Stimulated activated CD8-positive, alpha-beta memory T cell treated with anti-CD3 and anti-CD28 coated beads, Interleukin-4, amount 100 ng/mL, for 48 hours (primary cell): ENCODE measurements at places on chromosomes 5 and 9.

GRCh38 chr9:14096258-14096922 is 217.6 kb downstream of the NFIB start:
- no peak for DNase-seq

GRCh38 chr5:55982957-55983381 is 11.8 kb downstream of the IL6ST start:
- no peak for DNase-seq

GRCh38 chr5:173903396-173904140 is 15.4 kb downstream of the CPEB4 start:
- DNase-seq: no peak

DNA sequence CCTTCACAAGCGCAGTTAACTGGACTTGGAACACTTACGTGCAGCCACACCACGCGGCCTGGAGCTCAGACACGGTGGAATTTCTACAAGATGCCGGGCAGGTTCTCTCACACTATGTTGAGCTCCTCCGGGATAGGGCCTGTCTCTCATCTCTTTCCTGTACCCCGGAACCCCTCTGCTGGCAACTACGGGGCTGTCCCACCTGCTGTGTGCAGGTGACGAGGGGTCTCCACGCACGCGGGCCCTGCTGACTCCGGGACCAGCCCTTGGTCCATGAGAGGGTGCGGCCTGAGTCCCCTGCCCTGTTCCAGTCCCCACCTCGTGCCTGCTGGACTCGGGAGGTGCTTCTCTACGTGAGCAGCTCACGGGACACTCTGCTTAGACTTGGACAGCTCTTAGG is 40.1 kb downstream of the SLC6A3 start:
- no peak for DNase-seq

DNA sequence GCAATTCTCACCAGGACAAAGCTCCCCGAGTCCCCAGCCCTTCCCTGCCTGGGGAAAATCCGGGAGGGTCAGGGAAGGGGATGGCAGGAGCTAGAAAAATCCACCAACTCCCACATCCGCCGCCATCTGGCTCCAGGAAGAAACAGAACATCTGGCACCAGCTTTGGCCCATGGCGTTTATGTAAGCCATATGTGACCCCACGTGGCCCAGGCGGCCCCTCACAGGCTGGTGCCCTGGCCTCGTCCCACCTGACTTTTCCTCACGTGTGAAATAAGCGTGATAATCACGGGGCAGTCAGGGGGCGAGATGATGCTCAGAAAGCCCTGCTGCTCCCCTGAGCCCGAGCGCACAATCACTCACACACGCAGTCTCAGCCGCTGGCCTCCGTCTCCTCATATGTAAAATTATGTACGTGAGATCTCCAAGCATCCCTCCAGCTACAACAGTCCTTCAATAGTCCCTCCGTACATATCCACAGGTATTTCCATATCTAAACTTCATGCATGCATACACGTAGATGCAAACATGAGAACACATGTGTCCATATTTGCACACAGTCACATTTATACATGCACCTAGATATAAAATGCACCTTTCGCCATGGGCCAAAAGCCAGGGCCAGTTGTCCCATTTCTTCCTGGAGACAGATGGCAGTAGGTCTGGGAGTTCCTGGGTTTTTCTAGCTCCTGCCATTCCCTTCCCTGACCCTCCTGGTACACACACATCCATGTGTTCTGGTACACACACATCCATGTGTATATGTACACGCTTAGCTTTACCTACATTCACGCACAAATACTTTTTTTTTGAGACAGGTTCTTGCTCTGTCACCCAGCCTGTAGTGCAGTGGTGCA is 28.9 kb downstream of the PLPP7 start:
- no peak for DNase-seq

- DNase-seq: no peak
Observed at GRCh38 chr5:59152701-59153245, 569.9 kb downstream of the RAB3C start.

DNA sequence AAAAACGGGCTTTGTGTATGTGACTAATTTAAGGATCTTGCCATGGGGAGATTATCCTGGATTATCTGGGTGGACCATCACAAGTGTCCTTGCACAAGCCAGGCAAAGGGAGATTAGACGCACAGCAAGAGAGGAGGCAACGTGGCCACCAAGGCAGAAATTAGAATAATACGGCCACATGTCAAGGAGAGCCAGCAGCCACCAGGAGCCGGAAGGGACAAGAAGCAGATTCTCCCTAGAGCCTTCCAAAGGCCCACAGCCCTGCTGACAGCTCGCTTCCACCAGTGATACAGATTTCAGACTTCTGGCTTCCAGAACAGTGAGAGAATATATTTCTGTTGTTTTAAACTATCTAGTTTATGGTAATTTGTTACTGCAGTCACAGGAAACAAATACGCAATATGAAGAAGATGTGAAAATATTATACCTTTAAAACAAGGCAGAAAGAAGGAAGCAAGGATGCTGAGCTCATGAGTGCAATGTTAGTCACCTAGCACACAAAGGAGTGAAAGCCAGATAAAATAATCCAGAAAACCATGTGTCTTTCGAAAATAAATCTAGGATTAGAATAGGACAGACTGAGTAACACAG is 28.7 kb upstream of the F2RL1 start:
- no peak for DNase-seq

DNA sequence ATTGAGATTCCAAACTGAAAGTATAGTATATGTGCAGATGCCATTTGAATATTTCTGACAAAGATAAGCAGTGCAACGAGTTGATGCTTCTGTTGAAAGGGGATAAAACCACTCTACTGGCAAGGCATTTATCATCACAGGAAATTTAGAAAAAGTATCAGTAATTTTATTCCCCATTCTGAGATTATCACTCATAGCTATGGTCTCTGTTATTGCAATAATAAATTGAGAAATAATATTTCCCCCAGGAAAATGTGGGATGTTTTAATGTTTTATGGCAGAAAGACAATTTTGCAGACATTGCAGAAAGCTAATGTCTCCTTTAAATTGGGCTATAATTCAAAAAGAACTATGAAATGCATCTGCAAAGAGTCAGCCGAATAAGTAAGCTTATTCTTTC is 1612.7 kb upstream of the ACO1 start:
- DNase-seq: no peak

DNA sequence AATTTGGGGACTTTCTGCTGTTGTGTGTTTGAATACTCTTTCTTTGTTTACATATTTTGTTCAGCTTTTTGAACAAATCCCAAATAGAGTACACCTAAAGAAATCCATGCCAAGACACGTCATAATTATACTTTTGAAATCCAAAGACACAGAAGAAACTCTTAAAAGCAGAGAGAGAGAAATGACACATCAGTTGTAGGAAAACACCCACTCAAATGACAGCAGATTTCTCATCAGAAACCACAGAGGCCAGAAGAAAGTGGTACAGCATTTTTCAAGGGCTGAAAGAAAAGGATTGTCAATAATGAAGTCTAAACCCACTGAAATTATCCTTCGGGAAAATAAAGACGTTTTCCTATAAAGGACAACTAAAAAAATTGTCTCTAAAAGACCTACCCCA is 378.6 kb downstream of the GADD45G start:
- no peak for DNase-seq

DNA sequence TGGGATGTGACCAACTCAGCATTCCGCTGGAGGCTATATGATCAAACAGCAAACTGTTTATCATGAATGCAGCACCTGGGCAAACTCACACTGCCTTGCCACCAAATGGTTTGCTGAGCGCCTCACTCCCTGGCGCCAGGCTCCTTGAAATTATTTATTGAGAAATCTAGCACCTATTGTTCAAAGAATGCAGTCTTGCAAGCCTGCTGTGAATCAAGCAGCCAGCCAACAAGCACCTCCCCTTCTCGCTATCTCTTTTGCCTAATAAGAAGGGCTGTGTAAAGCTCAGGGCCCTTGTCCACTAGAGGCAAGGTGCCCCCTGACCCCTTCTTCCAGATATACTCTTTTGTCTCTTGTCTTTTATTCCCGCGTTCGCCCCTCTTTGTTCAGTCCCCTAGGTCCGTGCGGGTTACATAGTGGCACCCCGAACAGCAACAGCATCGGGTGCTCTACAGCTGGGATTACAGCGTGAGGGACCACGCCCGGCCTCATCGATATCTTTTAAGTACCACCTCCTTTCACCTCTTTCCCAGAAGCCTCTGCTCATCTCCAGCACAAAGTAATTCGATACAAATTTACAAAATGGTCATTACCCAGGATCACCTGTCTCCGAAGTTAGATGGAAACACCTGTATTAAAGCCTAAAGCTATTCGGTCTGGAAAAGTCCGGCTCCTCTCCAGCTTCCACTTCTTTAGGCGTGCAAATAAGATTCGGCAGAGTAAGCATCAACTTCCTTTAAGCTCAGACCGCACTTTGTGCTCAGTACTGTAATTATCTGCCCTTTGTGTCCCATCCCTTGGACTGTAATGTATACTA is 896 bp downstream of the RIGI start:
- peak; percentile 41 for DNase-seq

GRCh38 chr9:18568973-18569372 is 95.0 kb downstream of the ADAMTSL1 start:
- no peak for DNase-seq

GRCh38 chr9:76562511-76562911 is 103.5 kb downstream of the GCNT1 start:
- no peak for DNase-seq

DNA sequence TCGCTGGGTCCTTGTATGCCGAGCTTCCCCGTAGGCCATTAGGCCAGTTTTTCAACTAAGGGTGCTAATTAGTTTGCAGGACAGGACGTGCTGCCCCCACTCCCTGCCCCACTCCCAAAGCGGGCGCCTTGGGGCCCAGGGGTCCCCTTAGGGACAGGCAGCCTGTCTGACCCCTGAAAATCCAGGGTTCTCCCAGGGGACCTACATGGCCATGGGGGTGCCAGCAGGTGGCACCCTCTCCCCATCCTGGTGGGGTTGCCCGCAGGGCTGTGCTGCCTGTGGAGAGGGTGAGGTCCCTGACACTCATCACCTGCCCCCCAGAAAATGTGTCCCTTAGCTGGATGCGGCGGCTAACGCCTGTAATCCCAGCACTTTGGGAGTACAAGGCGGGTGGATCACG is 8.5 kb upstream of the CCDC187 start:
- peak; percentile 62 for DNase-seq

- DNase-seq: no peak
Observed at GRCh38 chr9:112380825-112381221, 915 bp downstream of the HSDL2 start.

DNA sequence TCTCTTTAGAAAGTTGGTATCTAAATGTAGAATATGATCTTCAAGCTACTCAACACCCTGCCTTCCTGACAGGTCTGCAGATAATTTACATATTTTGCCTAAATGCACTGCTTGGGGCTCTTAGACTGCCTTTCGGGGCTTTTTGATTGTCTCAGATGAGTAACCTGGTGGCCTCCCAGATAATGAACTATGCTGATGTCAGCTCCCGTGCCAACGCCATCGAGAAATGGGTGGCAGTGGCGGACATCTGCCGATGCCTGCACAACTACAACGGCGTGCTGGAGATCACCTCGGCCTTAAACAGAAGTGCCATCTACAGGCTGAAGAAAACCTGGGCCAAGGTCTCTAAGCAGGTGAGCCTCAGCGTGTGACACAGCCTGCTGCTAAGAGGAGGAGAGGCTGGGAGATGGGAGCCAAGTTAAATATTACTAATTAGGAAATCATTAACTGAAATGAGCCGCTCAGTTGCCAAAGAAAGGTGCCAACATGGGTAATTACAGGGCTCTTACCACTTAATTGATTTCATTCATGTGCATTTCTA is 20.8 kb upstream of the CKMT2 start:
- DNase-seq: no peak

- DNase-seq: no peak
Observed at GRCh38 chr5:40405230-40405629, 274.5 kb upstream of the PTGER4 start.

- no peak for DNase-seq
Observed at GRCh38 chr5:72607381-72607780, 100.2 kb upstream of the ZNF366 start.

- no peak for DNase-seq
Observed at GRCh38 chr5:78887384-78888118, 97.6 kb downstream of the ARSB start.

- no peak for DNase-seq
Observed at GRCh38 chr5:148840531-148840930, 14.1 kb downstream of the ADRB2 start.

DNA sequence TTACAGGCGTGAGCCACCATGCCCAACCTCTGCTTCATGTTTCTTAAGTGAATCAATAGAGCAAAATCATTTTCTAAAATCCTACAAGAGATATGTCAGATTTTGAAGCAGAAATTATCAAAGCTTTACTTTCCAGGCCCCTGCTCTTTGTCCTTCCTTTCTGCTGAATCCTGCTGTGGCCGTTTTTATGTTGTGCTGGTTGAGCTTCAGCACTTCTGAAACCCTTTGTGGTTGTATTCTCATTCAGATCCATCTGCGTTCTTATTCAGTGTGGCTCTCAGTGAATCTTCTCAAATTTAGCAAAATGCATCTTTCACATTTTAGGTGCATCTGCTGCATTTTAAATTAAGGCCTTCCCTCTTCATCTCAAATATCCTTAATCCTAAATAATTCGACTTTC is 26.0 kb downstream of the JMY start:
- no peak for DNase-seq

DNA sequence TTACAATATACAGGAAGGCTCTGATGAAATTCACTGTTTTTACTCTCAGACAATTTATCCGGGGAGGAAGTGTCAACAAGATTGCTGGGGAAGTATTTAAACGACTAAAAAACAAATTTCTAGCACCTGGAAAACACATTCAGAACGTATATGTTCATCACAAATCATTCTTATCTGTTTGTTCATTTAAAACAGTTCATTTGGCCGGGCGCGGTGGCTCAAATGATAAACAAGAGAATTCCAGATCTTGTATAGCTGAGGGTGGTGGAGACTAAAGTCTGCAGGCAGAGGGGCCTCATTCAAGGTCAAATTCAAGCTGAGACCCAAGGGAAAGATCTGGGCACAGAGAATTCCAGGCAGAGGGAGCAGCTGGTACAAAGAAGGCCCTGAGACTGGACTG is 90.0 kb downstream of the STK10 start:
- DNase-seq: no peak

DNA sequence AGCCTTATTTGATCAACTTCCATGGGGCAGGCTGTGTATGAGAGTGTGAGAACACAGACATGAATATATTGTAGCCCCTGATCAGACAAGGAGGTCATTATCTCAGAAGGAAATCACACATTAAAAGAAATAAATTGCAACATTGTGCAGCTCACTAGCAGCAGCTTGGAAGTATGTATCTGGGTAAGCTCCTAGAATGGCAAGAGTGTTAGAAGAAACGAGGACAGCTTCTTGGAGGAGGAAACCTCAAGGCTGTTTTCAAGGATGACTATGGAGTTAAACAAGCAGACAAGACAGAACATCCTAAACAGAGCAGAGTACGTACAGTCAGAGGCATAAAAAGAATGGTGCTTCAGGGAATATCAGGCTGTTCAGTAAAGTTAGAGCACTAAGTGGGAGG is 511.0 kb downstream of the SLCO4C1 start:
- no peak for DNase-seq

DNA sequence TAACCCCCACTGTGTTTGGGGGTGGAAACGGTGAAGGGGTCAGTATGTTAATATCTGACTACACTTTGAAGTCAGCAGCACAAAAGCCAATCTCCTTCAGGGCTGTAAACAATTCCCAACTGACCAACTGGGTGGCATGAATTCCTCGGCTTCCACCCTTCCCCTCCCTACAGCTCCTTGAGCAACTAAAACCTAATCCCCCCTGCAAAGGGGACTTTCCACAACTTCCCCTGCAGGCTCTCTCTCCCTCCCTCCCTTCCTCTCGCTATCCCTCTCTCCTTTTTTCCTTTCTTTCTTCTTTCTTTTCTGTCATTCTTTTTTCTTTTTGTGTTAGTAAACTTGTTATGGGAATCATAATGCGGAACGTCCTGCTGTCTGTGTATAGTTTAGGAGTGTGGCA is 65.1 kb upstream of the PTCH1 start:
- DNase-seq: no peak

- DNase-seq: no peak
Observed at GRCh38 chr9:128946571-128947276, 679 bp downstream of the DOLK start.
